ENCODE measurements at places on chromosomes 7 and 10. TPM values are rescaled to one million over a fixed set of nuclear protein-coding genes. Genes with fewer than 3 reads are reported as not detected.

DNA sequence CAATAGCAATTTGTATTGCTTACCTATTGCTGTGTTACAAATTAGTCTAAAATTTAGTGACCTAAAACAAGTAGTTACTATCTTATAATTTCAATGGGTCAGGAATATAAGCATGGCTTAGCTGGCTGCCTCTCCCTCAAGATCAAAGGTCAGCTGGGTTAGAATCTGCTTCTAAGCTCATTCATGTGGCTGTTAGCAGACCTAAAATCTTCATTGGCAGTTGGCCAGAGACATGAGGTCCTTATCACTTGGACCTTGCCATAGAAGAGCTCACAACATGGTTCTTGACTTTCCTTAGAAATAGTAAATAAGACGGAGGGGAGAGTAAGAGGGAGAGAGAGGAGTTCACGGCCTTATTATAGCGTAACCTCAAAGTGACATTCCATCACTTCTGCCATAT lies 468.0 kb downstream of the HTR7 start:
- no peak for DNase-seq

DNA sequence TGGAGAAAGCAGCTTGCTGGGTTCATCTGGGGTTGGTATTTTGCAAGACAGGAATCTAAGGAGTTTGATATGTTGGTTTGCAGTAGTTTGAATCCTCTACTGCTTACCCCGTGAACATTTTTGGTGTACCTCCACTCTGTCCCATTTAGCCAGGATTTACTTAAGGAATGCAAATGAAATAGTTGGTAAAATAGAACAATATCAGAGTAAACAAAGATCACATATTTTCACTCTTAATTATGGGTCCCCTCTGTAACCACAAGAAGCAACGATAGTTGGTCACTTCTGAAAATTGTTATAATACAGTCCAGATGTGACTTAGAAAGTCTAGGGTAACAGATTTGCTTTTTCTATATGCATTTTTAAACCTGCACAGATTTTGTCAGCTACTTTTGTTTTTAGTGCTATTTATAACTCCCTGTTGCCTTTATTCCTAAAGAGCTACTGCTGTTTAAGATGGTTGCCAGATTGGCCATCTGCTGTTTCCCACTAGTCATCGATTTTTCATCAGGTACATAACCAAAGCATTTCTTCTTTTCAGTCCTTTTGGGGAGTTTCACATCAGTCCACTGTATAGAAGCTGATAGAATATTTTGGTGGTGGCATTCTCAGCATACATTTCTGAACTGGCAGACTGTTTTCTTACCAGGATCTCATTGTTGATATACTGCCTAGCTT lies 37.6 kb downstream of the MAPK8 start:
- no peak for DNase-seq

DNA sequence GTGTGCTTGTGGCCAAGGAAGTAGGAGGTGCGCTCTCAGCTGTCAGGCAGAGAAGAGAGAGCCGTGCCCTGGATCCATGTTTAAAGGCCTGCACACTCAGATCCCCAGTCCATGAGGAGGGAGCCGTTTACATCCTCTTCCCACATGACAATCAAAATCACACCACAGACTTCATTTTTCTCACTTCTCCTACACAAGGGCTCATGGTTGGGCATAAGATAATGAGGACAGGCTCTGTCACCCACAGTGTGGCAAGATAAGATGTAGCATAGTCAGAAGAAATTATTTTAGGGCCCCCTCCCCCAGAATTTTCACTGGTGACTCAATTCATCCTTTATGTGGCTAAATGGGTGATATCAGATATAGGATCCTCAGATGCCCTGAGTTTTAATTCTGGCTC lies 35.9 kb upstream of the INHBA start:
- no peak for DNase-seq

DNA sequence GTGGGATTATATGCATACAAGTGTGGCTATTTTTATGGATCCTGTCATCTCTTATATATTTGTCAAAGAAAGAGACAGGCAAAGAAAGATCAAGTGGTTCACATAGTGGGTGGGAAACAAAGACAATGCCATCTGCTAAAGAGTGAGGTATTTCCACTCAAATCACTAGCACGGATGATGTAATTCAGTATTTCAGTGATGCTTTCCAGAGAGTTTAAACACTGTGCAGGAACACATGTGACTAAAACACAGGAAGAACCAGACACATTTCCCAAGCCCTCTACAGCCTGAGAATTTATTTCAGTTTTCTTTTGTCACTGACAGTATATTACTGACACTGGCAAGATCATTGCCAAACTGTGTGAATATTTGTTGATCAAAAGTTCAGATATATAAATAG lies 885.7 kb upstream of the CELF2 start:
- DNase-seq = no peak

DNA sequence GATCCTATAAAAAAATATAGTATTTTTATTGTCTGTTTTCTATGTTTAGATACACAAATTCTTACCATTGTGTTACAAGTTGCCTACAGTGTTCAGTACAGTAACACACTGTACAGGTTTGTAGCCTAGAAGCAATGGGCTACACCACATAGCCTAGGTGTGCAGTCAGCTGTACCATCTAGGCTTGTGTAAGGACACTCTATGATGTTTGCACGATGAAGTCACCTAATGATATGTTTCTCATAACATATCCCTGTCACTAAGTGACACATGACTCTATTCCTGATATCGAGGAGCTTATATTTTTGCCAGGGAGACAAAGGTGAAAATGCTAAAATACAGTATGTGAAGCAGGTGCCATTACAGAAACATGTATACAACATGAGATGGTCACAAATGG lies 18.6 kb downstream of the ZNF25 start:
- no peak for DNase-seq

- DNase-seq = no peak
Measured at GRCh38 chr7:94154858-94155257, 150.7 kb upstream of the BET1 start.

- DNase-seq = no peak
Measured at GRCh38 chr10:980468-981093, 7.7 kb upstream of the GTPBP4 start.

The PRPS1L1 gene
- under 0.01 TPM for total RNA-seq

DNA sequence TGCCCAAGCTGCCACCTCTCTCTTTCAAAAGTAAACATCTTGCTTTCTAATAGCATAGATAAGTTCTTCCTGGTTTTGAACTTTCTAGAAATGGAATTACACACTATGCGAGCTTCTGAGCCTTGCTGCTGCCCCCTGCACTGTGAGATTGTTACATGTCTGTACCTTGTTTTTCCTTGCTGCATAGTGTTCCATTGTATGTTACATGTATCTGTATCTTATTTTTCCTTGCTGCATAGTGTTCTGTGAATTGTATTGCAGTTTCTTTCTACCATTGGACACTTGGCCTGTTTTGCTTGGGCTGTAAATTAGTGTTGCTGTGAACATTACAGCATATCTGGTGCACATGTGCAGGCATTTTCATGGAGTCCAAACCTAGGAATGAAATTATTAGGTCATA lies 24.0 kb upstream of the VWA2 start:
- no peak for DNase-seq

GRCh38 chr7:53070883-53071282 lies 35.5 kb downstream of the POM121L12 start:
- DNase-seq = no peak

- DNase-seq = no peak
Measured at GRCh38 chr7:119413314-119413805, 859.6 kb upstream of the KCND2 start.

The GPER1 gene
- total RNA-seq = 0.27 TPM

DNA sequence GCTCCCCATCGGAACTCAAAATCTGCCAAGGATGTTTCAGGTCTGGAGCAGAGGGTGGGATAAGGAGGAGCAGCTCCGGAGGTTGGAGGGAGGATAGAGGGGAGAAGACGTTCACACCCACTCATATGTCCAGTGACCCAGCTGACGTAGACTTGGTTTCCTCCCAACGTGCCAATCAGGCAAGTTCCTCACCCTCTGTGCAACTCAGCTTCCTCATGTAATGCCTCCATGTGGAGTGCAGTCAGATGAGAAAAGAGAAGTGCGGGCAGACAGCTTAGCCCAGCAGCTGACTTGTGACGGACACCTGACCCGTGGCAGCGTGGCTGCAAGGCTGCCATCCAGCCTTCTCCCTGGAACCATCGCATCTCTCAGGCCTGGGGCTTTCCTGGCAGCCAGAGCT lies 86.8 kb downstream of the NPTX2 start:
- no peak for DNase-seq

GRCh38 chr10:103712898-103713498 lies 142.4 kb downstream of the SH3PXD2A start:
- DNase-seq = peak; percentile 62

The MOGAT3 gene
- not detected for total RNA-seq

Data from hematopoietic multipotent progenitor cell (in vitro differentiated cells).